Sigmoid colon (tissue), 7 donors: ENCODE measurements at places on chromosomes 3 and 15. TPM values are rescaled to one million over a fixed set of nuclear protein-coding genes. Genes with fewer than 3 reads are reported as not detected.

The KIF15 gene
- 3.0 TPM for total RNA-seq

The TM4SF4 gene
- 17.1 TPM for total RNA-seq

The RTP3 gene
- not detected for total RNA-seq

- H3K27ac ChIP-seq, result no peak overlapping the region
- DNase-seq, result peak; percentile 59
- H3K4me3 ChIP-seq, result no peak overlapping the region
- H3K36me3 ChIP-seq, result no peaks in the 10 kb centered on the region
These were observed 213.1 kb downstream of the TBC1D2B start for GRCh38 chr15:77864211-77865105.

GRCh38 chr3:141307351-141308059 lies 60.8 kb upstream of the ZBTB38 start:
- H3K4me3 ChIP-seq, result no peak overlapping the region
- DNase-seq, result no peak
- H3K27me3 ChIP-seq, result no peaks in the 10 kb centered on the region
- H3K27ac ChIP-seq, result no peak overlapping the region
- H3K4me1 ChIP-seq, result peaks cover 10% of the 10 kb centered on the region
- no peaks in the 10 kb centered on the region for H3K36me3 ChIP-seq

DNA sequence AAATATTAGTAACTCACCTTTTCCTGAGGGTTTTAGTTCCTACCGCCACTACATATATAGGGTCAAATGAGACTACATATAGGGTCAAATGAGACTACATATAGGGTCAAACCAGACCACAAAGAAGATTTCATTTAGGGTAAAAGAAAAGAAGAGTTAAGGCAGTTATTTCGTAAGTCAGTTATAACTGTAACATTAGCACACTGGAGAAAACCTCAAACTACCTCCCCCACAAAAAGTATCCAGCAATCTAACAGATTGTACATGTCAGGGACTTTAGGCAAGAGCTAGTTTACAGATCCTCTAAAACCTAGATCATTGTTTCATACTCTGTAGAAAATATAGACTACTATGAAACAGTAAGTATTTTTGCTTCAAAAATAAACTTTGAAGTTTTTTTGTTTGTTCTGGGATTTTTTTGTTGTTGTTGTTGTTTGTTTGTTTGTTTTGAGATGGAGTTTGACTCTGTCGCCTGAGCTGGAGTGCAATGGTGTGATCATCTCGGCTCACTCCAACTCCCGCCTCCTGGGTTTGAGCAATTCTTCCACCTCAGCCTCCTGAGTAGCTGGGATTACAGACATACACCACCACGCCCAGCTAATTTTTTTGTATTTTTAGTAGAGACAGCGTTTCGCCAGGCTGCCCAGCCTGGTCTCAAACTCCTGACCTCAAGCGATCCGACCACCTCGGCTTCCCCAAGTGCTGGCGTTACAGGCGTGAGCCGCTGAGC lies 92.4 kb upstream of the CGNL1 start:
- H3K27ac ChIP-seq, result no peak overlapping the region
- H3K4me1 ChIP-seq, result no peaks in the 10 kb centered on the region
- no peak overlapping the region for H3K4me3 ChIP-seq

DNA sequence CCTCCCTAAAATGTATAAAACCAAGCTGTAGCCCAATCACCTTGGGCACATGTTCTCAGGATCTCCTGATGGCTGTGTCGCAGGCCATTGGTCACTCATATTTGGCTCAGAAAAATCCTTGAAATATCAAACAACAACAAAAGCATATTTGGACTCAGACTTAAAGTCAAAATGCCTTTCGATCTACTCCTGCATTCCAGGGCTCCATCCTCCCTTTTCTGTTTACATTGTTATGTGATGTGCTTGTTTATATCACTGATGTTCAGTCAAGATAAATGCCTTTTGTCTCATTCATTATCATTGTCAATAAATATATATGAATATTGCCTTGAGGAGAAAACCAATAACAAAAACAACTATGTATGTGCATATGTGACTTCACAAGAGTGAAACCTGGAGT lies 31.7 kb downstream of the HGD start:
- H3K4me1 ChIP-seq, result no peaks in the 10 kb centered on the region
- no peak for DNase-seq
- no peaks in the 10 kb centered on the region for H3K27me3 ChIP-seq
- no peaks in the 10 kb centered on the region for H3K36me3 ChIP-seq
- H3K4me3 ChIP-seq, result no peak overlapping the region
- no peak overlapping the region for H3K27ac ChIP-seq

- no peaks in the 10 kb centered on the region for H3K4me1 ChIP-seq
- no peaks in the 10 kb centered on the region for H3K27me3 ChIP-seq
- H3K27ac ChIP-seq, result no peak overlapping the region
- H3K36me3 ChIP-seq, result no peaks in the 10 kb centered on the region
- H3K4me3 ChIP-seq, result no peak overlapping the region
These were observed 566.8 kb downstream of the NTRK3 start for GRCh38 chr15:87689716-87690115.

DNA sequence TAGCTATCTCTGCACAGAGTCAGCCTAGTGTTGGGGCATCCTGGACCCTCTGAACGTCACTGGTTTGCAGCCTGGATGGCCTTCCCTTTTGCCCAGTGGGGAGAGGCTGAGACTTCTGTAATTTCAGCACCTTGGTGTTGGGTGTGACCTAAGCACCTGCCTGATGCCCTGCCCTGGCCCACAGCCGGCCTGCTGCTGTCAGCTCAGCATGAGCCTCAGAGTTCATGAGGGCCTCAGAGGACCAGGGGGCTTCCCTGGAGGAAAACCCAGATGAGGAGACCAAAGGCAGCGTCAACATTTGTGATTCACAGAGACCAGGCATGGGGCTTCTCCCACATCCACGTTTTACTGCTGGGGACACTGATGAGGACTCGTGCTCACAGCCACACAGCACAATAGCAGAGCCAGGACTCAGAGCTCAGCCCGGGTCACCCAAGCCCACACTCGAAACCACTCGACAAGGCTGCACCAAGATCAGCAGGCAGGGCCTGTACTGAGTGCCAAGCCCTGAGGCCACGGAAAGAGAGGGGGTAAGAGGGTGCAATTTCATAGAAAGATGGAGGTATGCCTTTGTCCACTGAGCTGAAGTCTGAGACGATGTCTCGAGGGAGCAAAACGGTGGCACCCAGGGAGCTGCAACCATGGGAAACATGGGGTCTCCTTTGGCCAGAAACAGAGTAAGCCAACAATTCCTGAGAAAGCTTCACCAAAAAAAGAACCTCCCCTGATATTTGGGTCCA lies 9.9 kb upstream of the GP9 start:
- no peak overlapping the region for H3K27ac ChIP-seq
- no peak overlapping the region for H3K4me3 ChIP-seq
- H3K36me3 ChIP-seq, result no peaks in the 10 kb centered on the region

DNA sequence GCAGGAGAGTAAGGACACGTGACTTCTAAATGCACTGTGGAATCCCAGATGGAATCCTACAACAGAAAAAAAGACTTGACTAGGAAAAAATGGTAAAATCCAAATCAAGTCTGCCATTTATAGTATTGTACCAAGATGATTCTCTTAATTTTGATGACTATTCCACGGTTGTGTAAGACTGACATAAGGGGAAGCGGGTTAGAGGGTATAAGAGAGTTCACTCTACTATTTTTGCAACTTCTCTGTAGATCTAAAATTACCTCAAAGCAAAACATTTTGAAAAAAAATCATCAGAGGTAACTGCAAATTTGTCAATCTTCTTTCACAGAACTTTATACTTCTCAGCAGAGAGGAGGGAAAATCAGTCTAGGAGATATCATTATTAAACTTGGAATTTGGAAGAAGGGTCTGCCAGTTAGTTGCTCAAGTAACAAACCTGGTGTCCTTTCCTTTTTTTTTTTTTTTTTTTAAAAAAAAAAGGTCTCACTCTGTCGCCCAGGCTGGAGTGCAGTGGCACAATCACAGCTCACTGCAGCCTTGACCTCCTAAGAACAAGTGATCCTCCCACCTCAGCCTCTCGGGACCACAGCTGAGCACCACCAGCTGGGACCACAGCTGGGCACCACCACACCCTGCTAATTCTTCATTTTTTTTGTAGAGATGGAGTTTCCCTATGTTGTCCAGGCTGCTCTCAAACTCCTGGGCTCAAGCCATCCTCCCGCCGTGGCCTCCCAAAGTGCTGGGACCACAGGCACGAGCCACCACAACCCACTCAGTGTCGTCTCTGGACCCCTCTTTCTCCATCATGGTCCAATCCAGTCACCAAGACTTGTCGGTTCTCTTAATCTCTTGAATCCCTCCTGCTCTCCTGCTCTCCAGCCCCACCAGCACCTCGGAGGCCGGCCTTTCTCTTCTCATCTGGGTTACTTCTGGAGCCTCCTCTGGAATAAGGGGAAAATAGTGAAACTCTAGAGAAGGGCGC lies 14.9 kb upstream of the HES1 start:
- no peaks in the 10 kb centered on the region for H3K36me3 ChIP-seq
- no peak overlapping the region for H3K27ac ChIP-seq
- DNase-seq, result no peak
- no peaks in the 10 kb centered on the region for H3K27me3 ChIP-seq
- H3K4me1 ChIP-seq, result no peaks in the 10 kb centered on the region

DNA sequence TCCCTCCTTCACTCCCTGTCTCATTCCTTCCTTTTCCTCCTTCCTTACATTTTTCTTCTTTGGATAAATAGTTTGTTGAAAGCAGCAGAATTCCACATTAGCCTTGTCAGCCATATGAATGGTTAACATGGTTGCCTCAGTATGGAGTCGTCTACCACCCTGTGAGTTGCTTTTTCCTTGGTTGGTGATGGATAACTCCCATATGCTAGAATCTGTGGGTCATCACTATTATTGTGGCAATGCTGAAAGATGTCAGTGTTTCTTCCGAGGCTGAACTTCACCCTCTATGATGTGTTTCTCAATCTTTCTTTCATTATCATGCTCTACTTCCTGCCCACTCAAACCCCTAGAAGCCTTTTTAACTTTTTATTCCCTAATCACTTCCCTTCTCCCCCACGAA lies 481.8 kb upstream of the KCNMB2 start:
- no peaks in the 10 kb centered on the region for H3K4me1 ChIP-seq
- H3K36me3 ChIP-seq, result no peaks in the 10 kb centered on the region
- DNase-seq, result no peak
- H3K27me3 ChIP-seq, result no peaks in the 10 kb centered on the region
- H3K4me3 ChIP-seq, result no peak overlapping the region
